ENCODE measurements at places on chromosomes 5 and 9.

DNA sequence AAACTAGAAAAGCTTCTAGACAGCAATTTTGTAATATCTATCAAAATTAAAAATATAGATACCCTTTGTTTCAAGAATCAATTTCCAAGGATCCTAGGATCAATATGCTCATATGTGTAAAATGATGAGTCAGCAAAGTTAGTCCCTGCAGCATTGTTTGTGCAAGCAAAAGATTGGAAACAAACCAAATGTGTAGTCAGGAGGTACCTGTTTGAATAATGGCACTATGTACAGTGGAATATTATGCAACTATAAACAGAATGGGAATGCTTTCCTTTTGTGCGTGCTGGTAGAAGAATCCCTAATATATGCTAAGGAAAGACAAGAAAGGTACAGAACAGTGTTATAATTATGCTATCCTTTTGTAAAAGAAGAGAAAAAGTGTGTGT, 58.5 kb upstream of the PJA2 start:
- no peak for ATAC-seq

- no peak for ATAC-seq
These were observed 442.2 kb upstream of the CLINT1 start for GRCh38 chr5:158301186-158301585.

GRCh38 chr5:33465120-33465519, 24.4 kb downstream of the TARS1 start:
- no peak for ATAC-seq

DNA sequence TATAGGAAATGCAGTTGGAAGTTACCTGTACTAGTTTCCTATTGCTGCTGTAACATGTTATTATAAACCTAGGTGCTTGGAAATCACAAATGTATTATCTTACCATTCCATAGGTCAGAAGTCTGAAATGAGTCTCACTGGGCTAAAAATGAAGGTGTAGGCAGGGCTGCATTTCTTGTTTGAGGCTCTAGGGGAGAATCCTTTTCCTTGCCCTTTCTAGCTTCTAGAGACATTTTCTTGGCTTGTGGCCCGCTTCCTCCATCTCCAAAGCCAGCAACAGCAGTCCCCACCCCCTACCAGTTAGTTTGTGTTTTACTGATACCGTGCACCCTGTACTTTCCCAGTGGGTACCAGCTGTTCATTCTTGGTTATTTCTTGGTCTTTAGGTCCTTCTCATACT, 153.3 kb downstream of the SLF1 start:
- no peak for ATAC-seq

- no peak for ATAC-seq
These were observed 2.6 kb downstream of the NKD2 start for GRCh38 chr5:1011226-1011631.

GRCh38 chr5:127396490-127397155, 106.0 kb downstream of the MEGF10 start:
- ATAC-seq: no peak

DNA sequence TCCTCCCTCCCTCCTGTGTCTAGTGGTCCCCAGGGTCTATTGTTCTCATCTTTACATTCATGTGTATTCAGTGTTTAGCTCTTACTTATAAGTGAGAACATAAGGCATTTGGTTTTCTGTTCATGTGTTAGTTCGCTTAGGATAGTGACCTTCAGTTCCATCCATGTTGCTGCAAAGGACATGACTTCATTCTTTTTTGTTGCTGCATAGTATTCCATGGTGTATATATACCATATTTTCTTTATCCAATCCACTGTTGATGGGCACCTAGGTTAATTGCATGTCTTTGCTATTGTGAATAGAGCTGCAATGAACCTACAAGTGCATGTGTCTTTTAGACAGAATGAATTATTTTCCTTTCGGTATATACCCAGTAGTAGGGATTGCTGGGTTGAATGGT, 46.8 kb downstream of the FYB1 start:
- no peak for ATAC-seq

- ATAC-seq: no peak
These were observed 15.0 kb upstream of the MRNIP start for GRCh38 chr5:179873588-179874110.

DNA sequence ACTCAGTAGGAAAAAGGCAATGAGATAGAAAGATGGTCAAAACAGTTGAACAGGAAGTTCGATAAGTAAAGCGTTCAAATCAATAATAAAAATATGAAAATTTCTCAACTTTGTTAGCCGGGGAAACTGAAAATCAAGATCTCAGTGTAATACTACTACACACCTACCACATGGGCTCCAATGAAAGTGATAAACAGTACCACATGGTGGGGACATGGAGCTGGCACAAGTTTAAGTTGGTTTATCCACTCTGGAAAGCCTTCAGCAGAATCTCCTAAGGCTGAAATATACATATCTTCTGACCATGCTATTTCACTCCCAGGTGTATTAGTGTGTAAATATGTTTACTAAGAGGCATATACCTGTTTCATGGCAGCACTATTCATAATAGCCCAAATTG, 126.8 kb downstream of the NXNL2 start:
- no peak for ATAC-seq

DNA sequence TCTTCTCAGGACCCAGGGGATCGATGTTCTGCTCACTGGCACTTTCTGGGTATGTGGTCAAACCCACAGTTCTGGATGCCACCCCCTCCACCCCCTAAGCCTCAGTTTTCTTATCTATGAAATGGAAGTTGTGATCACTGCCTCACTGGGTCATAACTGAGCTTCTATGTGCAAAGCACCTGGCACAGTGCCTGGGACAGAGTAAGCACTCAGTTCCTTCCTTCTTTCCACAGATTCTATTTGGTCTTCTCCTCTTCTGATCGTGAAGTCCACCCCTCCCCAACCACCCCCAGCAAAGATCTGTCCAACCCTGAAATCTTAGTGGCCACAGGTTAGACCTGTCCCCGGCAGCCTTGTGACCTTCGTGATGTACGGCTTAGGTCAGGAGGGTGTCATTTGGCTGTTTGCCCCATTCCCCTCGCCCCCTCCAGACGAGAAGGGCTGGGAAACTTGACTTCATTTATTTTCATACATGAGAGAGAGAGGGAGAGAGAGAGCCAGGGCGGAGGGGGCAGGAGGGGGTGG, 181.4 kb downstream of the FGF18 start:
- ATAC-seq: peak; percentile 42

DNA sequence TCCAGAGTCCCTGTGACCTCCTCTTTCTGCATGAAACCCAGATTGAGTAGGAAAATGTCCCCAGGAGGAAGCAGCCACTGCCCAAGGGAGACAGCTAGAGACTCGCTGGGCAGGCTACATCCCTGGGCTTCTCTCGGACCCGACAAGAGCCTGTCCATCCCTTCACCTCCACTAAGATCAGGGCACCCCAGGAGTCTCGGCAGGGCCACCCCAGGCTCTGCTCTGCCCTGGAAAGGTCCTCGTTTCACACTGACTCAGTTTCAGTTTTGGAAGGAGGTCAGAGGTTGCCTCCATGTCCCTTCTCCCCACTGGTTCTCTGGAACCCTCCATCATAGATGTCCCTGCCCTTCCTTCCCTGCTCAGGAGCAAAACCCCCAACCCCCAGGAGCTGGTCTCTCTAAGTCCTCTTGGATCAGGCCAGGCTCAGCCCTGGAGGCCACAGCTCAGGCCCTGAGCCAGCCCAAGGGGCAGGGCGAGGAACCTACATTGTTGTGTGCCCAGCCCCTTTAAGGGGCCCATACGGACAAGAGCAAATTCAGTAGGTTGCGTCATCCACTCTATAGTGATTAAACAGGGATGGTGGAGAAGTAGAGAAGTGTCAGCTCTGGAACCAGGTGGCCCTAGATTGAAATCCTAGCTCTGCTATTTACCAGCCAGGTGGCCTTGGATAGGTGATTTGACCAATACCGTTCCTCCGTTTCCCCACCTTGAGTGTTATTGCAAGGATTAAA, 37.4 kb downstream of the C9orf50 start:
- ATAC-seq: no peak

- ATAC-seq: no peak
These were observed 88.2 kb upstream of the KLF9 start for GRCh38 chr9:70502690-70503089.

DNA sequence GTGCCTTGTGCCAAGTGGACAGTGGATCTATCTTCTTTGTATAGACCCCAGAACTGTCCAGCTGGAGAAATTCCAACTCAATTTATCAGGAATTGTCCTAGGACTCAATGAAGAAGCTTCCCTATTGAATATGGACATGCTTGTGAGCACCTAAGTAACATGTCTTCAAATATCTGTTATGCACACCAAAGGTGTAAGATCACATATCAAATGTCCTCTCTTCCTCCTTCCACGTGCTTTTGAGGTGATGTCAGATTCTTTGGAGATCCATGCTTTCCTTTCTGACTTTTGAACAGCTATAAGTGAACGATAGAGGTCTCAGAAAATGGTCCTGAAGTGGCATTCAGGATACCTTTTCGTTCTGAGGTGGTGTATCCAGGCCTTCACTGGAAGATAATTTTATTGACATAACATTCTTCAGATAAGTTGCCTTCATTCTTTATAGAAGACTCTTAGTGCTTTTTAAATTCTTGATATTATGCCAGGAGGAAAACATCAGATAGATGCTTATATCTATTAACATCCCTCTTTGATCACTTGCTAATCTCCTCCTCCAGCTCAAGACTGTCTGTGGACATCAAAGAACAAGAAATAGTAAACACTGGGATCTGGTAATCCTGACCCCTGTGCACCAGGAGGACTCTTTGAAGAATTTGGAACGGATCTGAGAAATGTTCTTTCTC, 246.4 kb downstream of the SMARCA2 start:
- ATAC-seq: no peak

GRCh38 chr9:91033797-91034196, 232.2 kb downstream of the SYK start:
- ATAC-seq: peak; percentile 14

DNA sequence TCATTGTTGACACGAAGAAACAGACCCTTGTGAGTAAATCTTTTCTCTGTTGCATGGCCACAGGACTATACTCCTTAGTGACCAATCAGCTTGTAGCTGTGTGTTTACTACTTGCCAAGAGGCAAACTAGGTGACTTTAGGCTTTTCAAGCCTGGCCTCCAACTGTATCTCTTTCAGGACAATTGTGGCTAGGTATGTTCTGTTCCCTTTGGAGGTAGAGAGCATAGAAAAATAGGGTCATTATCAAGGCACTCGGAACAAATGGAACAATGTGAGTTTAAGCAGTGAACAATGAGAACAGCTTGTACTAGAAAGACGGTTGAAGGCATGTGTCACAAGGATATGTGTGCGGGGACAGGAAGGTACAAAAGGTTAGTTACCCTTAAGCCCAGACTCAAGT, 48.1 kb downstream of the SLC46A2 start:
- ATAC-seq: no peak

DNA sequence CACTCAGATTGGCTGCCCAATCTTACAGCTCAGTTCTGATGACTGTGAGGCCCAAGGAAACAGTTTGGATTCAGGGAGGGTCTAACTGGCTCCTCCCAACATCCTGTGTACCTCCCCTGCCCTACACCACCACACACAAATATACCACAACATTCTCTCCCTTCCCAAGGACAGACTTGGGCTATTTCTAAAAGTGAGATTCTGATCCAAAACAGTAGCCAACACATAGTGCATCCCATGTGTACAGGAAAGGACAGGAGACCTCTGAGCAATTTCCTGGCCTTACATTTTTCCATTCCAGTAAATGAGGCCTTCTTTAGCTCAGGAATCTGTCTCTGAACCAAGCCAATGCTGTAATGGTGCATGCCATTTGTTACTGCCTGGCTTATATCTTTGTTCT, 20.8 kb downstream of the ZNF366 start:
- no peak for ATAC-seq

DNA sequence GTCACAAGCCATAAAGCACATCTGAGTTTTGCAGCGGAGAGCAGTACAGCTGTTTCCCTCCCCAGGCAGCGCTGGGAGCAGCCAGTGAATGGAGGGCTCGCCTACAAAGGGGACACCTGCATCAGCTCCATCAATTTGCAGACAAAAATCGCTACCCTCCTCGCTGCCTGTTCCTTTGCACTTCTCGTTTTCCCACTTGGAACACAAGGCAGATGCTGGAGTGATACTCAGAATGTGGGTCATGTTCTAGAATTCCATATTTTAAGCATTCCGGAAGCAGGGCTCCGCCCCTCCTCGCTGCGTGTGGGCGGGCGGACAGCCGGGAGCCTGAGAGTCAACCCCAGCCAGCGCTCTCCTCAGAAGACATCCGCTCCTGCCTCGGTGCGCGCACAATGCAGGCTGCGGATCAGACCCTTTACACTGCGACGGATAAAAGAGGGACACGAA, 92.1 kb downstream of the LMNB1 start:
- no peak for ATAC-seq

DNA sequence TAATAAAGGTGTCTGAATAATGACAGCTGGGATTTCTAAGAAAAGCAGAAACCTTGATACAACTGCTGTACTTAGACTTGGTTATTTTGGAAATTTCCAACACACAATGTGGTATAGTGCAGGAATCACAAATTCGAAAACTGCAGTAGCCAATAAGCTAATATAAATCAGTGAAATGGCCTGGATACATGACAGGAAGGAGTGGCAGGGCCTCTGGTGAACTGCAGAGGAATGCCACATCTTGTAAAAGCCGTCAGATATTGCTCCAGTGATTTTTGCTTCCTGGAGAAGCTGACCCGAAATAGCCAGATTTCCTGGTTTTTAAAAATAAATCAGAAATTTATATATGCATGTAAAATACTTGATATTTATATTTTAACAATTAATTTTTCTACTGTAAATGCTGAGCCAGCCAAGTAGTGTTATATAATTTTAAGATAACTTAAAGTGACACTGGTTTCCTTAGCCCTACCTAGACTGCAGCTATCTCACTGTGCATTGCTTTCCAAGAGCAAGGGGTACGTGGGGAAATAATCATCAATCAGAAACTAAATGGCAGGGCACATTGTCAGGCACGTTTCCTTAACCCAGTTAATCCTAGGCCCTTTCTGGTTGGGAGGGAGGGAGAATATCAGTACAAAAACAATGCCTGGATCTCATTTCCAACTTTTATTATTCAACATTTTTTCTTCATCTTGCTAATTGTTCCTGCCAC, 182.4 kb downstream of the RASEF start:
- no peak for ATAC-seq

DNA sequence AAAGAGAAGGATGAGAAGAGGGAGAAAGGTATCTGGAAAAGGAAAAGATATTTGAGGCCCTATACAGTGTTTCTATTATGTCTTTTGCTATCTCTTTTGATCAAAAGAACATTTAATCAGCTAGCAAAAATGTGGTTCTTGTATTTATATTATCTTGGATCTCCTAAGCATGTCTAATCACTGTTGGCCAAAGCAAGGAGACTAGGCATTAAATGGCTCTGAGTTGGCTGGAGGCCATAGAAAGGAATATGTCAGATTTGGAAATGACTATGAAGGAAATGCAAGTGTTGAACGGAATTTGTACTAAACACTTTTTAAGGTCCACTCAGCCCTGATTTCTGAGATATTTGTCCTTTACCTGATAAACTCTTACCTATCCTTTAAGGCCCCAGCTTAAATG, 22.4 kb upstream of the THG1L start:
- ATAC-seq: no peak

DNA sequence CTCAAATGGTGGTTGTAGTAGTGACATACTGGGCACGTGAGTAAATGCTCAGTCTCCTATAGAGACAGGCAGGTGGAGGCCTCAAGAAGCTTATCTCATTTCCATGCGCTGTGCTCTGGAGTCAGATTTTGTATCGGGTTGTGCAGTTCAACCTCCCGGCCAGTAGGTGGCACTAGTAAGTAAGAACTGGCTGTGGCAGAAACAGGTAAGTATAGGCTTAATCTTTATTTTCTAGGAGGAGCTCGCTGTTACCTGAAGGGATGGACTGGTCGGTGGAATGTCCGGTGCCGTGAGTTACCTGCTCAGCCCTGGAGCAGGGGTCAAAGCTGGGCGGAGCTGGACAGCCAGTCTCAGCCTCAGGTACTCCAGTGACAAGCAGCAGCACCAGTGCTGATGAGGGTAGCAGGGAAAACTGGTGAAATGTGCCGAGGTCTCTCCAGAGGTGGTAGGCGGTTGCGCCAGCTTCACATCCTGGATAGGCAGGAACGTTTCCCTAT, 880.1 kb upstream of the SEMA6A start:
- ATAC-seq: peak; percentile 67

All from stimulated activated memory B cell treated with anti-CD40 and anti-IgM and Interleukin-4, amounts not matched to agents 10 μg/mL and 1 μg/mL and 100 μg/mL, for 72 hours (primary cell).